CD4-positive, alpha-beta T cell treated with Interleukin-4 for 1 hour (primary cell): ENCODE measurements at places on chromosomes 1 and 21.
A peak's percentile ranks its signal among the peaks of the same experiment; 100 is the strongest.

DNA sequence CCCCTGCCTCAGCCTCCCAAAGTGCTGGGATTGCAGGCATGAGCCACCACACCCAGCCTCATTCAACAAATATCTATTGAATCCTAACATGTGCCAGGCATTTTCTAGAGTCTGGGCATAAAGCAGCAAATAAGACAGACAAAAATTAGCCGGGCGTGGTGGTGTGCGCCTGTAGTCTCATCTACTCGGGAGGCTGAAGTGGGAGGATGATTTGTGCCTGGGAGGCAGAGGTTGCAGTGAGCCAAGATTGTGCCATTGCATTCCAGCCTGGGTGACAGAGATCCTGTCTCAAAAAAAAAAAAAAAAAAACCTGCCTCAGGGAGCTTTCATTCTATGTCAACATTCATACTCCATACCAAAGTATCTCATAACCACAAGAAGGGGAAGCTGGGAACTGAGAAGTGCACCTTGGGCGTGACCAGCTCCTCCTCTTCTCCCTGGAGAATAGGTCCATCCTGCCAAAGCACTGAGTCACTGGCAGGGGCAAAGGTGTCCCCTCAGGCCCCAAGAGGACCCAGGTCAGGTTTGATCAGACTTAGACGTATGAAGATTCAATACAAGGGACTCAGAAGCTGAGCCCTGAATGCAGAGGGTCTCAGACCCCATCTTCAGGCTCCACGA, 36.8 kb upstream of the PPP1R15B start:
- no peak for DNase-seq

- DNase-seq: peak; percentile 54
Observed at GRCh38 chr21:41167348-41168342, at the start of gene BACE2. TSS of gene BACE2 (plus strand) at chr21:41168160. CDS start at chr21:41168264, 104 bp downstream.

- DNase-seq: no peak
Observed at GRCh38 chr1:237119091-237119490, 77.1 kb downstream of the RYR2 start.

DNA sequence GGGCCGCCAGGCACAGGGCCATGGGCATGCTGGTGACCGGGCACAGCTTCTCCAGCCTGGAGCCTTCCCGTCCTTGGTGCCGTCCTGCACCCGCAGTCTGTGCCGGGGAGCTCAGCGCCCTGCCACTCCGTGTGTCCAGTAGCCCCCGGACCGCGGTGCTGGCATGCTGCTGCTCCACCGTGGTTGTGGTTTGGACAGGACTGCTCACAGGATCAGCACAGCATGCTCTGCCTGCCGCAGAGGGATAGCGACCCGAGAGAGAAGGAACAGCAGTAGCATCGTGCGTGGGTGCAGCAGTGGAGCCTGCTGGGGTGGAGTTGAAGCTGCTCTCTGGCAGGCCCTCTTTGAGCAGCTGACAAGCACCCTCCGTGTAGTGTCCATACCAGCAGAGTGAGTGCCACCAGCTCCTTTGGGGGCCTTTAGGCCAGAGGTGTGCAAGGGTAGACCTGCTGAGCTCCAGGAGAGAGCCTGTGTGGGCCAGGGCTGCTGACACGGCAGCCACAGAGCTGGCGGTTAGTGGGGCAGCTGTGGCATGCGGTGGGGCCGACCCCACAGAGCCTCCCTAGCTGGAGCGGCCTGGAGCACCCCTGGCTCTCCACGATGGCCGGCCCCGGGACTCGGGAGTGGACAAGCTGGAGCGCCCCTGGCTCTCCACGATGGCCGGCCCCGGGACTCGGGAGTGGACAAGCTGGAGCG, 6.4 kb upstream of the PCBP3 start:
- no peak for DNase-seq

- no peak for DNase-seq
Observed at GRCh38 chr21:45441431-45442255, 36.7 kb downstream of the COL18A1 start.

GRCh38 chr1:85708829-85709227, 595 bp upstream of the ZNHIT6 start:
- DNase-seq: no peak

DNA sequence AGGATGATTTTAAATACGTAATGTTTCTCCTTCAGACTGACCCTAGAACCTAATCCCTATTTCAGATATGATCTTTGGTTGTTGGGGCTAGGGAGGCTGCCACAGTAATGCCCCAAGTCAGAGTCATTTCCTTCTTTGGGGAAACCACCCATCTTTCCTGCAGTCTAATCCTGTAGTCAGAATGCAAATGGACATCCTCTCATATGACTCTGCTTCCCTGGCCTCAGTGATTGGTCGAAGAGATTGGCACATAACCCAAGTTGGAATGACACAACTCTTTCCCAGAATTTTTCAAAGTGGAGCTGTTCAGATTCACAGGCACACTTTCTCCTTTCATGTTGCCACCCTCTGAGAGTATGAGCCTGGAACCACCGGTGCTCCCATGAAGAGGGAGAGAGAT, 58.8 kb upstream of the ZNF644 start:
- DNase-seq: no peak

- DNase-seq: no peak
Observed at GRCh38 chr1:244092964-244093638, 42.0 kb downstream of the ZBTB18 start.

- no peak for DNase-seq
Observed at GRCh38 chr1:176118985-176119384, 88.1 kb downstream of the COP1 start.

DNA sequence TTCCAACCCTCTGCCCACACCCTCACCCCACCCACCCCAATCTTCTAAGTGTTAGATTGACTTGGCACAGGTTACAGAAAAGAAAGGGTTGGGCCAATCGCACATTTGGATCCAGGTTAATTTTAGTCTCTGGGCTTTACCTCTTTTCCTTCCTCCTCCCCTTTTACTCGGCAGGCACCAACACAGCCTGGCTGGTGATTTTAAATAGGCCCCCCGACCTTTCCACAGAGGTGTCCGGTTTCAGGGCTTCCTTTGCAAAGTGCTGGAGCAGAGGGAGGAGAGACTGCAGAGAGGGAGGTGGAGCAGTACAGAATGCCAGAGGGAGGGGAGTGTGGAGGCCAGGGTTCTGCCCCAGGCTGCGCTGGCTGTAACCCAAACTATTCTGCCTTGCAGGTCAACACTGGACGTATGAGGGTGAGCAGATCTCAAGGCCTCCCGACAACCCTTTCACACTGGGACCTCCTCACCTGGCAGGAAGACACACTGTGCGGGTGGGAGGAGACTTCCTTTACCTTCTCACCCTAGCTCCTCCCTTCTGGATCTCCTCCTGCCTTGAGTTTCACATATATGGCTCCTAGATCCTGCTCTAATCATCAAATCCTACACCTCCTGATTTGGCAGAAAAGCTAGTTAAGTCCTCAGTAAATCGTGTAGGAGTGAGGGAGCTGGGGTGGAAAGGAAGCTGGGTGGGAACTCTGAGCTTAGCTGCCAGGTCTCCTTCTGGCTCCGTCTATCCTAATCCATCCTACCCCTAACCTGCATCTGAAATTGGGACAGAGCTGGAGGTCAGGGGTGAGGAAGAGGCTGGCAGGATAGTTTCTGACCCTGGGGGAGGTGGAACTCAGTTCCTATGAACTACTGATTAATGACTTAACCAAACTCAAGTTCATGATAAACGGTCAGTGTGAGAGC, 2.4 kb downstream of the CA14 start:
- no peak for DNase-seq

- DNase-seq: no peak
Observed at GRCh38 chr1:40817791-40818263, 34.2 kb downstream of the KCNQ4 start.

GRCh38 chr1:246773213-246773641, 49.0 kb downstream of the SCCPDH start:
- no peak for DNase-seq

- DNase-seq: no peak
Observed at GRCh38 chr1:24210195-24210627, 23.1 kb upstream of the IFNLR1 start.

DNA sequence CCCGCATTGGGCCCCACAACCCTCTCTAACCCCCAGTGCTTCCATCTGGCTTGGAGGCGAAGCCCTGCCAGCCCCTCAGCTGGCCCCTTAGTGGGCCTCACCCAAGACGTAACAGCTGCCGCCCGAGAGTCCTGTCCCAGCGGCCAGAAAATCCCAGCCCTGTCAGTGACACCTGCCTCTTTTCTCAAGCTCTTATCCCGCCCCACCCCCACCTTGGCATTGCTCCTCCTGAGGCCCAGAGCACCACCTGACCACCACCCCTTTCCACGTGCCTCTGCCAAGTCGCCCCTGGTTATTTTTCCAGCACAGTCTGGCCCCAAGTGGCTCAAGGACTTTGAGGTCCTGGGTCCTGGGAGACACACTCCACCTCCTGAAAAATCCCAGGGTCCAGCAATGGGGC, 5.9 kb upstream of the CTRC start:
- DNase-seq: peak; percentile 6

- DNase-seq: no peak
Observed at GRCh38 chr1:223755992-223756775, 43.8 kb downstream of the CAPN2 start.

DNA sequence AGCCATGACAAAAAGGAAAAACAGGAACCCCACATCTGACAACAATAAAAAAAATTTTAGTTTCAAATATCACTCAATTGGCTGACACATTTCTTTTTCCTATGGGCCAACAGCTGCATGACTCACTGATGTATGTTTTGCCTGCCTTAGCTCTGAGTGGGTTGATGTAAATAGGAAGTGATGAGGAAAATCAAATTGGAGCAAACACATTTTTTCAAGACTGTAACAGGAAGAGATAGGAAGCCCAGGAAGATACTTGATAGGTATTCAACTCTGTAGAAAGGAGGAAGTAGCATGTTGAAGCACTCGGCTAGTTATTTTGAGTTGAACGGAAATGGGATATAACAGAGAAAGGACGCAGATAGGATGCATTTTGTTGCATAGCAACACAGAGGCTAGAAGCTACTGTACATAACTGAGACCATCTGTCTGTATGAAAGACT, 168.0 kb upstream of the NR5A2 start:
- peak; percentile 5 for DNase-seq
